ENCODE measurements at places on chromosomes 2 and 18.

DNA sequence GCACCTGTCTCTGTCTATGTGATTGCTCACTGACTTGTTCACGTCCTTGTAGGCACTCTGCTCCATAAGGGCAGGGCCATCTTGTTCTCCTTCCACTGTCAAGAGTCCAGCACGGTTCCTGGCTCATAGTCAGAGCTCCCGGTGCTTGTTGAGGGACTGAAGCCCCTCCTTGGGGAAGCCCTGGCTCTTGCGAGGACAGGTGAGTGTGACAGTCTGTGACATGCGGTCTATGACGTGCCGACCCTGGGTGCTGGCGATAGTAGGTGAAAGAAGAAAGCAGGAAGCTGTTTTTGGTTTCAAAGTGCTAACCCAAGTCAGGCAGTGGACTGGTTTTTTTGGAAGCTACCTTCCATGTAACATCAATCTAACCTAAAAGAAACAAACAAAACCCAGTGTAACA is 18.8 kb downstream of the TSHZ1 start:
- DNase-seq = no peak

DNA sequence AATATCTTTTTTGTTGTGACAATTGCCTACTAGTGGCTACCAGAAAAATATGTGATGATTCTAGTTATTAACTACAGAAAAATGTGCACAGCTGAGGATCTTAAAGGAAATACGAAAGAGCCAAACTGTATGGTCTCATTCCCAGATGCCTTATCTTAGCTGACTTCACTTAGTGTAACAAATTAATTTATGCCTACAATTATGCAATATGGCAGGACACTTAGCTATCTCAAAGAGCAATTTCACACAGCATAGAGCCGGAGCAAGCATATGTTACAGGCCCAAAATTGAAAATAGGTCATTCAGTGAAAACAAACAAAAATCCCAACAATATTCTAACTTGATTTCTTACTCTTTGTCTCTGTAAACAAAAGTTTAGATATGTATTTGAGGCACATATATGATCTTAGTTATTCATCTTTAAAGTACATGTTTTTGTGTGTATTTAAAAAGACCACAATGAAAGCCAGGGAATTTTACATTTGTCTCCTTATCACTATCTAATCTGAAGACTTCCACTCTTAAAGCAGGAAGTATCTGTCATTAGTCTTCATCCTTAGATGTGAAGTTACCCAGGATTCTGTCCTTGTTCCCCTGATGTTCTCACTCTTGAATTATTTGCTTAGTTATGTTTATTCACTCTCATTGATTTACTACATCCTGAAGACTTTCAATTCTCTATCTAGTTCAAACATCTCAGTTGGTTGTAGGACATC is 1579.0 kb upstream of the NXPH2 start:
- DNase-seq = no peak

- DNase-seq = no peak
Measured at GRCh38 chr2:179893616-179894015, 32.2 kb upstream of the ZNF385B start.

DNA sequence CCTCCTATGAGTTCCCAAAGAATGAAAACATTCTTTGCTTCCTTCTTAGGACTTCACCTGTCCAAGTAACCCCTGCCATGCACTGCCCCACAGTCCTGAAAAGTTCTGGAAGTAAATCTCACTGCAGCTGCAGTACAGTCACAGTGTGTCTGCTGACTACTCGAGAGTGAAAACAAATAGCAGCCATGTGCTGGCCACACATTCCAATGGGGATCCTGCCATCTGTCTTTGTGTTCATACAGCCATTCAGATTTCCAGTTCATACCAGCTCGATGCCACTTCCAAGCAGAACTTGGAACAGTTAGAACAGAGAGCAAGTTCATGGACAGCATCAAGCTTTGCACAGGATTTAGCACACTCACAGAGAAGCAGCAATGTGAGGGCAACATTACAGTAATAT is 629.9 kb upstream of the ACVR2A start:
- no peak for DNase-seq

DNA sequence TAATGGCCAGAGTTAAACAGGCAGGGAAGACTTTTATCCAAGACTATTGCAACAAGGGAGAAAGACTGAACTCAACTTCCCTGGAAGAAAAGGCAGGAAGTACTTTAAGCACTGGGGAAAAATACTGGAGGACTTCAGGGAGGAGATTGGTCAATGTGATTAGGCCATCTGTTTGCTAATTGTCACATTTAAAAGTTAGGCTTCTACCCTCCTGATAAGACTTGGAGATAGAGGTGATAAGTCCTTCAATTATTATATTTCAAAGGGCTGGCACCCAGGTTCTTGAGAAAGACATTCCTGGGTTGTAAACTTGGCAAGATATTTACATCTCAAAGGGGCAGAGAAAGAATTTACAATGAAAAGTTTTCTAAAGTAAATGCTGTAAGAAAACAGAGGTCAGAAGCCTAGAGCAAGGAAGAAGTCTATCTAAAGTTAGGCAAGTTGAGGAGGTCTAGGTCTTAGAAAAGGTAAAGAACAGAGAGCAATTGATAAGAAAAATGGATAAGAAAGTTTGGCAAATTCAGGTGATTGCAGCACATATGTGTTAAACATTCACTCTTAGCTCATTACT is 48.4 kb downstream of the DTNA start:
- DNase-seq = no peak

- DNase-seq = peak; percentile 79
Measured at GRCh38 chr2:28346587-28346986, 46.1 kb upstream of the FOSL2 start.

DNA sequence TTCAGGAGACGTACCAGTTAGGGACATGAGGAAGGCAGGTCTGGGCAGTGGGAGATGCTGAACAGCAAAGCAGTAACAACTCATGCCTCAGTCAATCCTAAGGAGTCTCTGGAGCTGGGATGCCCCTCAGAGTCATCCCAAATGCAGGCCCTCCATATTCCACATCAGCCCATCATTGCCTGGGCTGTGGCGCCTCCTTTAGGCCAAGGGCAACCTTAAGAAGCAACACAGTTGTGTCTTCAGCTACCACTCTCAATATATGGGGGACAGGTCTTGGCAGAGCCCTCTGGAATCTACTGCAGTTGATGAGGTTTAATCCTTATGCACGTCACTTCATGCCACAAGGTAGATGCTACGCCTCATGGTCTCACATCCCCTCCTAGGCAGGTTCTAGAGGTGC is 682.0 kb upstream of the RAB6C start:
- DNase-seq = no peak

DNA sequence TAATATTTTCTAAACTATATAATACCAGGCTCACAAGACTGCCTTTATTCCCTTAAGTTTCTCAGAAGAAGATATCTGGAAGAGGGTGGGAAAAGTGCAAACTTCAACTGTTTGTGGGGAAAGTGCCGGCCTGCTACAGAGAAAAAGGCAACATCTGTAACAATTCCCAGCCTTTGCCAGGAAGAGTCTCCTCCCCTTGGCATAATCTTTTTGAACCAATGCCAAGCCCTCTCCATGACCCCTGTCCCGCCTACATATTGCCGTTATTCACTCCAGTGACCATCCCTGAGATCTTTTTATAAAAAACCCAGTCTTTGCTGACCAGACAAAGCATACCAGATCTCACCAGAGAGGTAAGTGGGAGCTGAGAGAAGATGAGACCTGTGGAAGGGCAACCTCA is at the start of gene REG3G:
Gene REG3G (plus strand): TSS at position 282 of the 400 bp plus-strand sequence. CDS start 392 bp downstream, outside the sequence.
- no peak for DNase-seq

GRCh38 chr2:128799284-128799552 is 480.6 kb upstream of the HS6ST1 start:
- no peak for DNase-seq

DNA sequence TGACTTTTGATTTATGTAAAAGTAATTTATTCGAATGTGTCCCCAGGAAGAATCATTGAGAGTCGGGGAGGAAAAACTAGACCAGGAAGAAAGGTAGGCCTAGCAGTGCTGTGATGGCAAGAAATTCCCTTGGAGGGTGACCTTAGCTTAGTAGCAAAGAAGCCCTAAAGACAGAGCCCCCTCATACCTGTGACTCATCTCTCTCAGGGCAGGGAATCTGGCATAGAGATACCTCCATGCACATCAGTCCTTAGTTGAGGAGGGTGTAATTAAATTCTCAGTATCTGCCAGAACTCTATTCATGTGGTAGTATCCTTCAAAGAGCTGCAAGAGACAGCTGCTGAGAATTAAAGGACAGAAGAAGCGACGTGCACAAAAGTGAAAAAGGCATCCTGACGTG is 360.3 kb downstream of the FBXO15 start:
- no peak for DNase-seq

GRCh38 chr2:38115216-38116032 is 39.5 kb upstream of the CYP1B1 start:
- peak; percentile 76 for DNase-seq

DNA sequence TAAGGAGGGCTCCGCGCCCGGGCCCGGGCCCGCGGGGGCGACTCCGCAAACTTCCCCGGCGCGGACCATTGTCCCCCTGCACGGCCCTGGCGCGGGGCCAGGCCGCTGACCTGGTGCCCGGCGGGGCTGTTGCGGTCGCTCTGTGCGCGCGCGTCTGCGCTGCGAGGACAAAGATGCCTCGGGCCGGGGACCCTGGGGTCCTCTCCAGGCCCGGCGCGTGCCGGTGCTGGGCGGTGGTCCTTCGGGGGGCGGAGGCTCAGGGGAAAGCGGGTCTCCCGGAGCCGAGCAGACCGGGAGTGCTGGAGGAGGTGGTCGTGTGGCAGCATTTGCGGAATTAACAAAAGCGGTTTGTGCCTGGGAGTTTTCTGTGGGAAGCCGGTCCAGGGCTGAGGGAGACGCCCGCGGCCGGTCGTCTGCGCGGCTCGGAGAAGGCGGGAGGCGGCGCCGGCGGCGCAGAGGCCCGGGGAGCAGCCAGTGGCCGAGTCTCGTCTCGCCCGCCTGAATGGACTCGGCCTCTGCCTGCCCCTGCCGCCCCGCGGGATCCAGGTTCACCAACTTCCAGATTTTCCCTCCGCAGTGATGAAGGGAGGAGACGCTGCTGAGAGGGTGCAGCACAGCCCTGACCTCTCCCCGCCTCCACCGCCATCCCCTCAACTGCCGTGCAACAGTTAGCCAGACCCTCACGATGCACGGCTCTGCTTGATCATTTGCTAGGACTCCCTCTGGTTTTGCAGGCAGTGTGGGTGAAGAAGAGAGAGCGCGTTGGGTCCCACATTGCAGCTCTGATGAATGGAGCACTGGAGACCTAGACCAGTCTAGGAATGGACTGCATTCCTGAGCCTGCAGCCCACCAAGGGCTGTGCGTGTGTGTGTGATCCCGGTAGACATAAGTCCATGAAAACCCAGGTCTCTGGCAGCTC is 705 bp downstream of the EFR3B start:
- DNase-seq = peak; percentile 42

GRCh38 chr2:44715671-44716081 is 225.8 kb upstream of the SIX3 start:
- no peak for DNase-seq

DNA sequence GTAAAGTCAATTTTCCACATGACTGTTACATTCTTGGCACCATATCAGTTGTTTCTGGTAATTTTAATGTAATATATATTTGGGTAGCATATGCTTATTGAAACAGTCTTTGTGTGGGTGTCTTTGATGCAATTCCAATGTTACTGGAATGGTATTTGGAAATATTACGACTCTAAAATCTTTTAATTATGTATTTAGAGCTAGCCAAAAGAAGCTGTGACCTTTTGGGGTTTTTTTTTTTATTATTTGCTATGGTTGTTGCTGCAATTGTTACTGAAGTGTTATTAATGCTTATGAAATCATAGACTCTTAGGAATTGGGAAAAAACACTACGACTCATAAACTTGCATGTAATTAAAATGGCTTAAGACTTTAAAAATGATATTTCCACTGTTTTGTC is 95.9 kb downstream of the AOX1 start:
- DNase-seq = no peak

DNA sequence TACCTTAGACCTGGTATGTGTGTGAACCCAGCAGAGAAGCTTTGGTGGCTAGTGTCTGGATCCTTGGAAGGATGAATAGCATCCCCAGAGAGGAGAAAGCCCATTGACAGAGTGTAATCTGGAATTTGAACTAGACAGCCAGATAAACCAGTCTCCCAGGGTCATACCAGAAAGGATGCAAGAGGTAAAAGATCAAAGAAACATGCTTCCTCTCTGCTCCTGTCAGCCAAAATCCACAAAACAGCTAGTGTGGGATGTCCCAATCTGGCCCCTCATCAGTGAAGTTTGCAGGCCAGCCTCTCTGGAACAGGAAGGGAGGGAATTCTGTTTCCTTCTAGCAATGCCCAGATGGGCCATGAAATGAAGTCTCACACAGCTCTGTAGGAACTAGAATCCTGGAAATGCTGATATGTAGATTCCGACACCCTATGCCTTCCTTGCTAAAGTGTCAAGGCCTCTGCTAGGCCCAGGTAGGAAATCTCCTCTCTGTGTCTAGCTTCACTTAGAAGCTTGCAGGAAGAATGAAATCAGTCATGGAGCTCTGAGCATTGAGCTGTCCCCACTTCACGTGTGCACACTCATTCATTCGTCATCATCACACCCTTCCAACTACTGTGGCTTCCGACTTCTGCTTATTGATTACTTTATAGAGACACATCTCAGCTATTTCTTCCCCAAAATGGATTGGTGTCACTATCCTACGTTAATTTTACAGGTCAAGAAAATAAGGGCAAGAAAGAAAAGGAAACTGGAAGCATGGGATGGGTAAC is 38.0 kb downstream of the EVA1A start:
- DNase-seq = no peak

- DNase-seq = no peak
Measured at GRCh38 chr2:156459720-156460119, 23.5 kb downstream of the GPD2 start.

- DNase-seq = no peak
Measured at GRCh38 chr2:193935114-193935513, 1721.9 kb upstream of the SLC39A10 start.

DNA sequence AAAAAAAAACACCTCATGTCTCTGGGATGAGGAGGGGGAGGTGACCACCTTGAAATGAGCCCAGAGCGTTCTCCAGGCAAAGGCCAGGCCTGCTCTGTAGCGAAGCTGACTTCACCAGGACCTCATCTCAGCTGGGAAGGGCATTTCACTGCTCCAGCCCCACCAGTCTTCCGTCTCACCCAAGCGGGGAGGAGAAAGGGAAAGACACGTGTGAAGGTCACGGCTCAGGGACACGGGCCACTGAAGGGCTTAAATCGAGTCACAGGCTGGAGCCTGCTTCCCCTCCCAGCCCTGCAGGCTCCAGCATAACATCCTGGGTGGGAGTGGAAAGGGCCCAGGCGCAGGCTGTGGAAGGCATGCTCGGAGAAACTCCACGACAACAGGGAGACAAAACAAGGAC is 18.1 kb downstream of the THAP4 start:
- DNase-seq = no peak

Measured in psoas muscle (tissue), 8 donors.